Kidney capillary endothelial cell (primary cell): ENCODE measurements at places on chromosomes 3 and 15.

DNA sequence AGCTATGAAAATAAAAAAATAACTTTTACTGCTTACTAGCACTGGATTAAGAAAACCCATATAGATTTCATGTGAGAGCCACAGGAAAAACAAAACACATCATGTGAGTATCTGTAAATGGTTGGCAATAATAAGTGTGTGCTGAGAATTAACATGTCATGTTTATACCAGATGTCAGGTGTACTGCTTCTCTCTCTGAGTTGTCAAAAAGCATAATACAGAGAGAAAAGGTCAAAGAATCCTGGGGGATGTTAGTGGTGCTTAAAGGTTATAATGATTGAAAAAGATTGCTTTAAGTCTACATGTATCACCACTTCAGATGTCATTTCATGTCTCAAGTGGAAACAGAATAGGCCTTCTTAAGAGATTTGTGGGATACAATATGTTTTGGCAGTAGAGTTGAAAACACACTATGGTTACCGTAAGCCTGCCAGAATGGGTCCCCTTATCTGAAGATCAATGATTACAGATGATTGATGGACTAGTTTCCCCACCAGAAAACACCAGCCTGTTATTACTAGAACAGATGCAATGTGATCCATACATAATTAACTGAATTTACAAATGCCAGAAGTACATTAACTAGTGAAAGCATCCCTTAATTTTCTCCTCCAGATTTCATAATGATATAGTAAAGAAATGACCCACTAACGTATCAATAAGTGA, 204.1 kb downstream of the CNTN3 start:
- DNase-seq = no peak

GRCh38 chr15:32956711-32957110, 237.8 kb downstream of the FMN1 start:
- DNase-seq = no peak

GRCh38 chr3:175672119-175672689, 813.1 kb downstream of the NAALADL2 start:
- no peak for DNase-seq

- no peak for DNase-seq
Measured at GRCh38 chr3:137039570-137039969, 81.8 kb downstream of the IL20RB start.

DNA sequence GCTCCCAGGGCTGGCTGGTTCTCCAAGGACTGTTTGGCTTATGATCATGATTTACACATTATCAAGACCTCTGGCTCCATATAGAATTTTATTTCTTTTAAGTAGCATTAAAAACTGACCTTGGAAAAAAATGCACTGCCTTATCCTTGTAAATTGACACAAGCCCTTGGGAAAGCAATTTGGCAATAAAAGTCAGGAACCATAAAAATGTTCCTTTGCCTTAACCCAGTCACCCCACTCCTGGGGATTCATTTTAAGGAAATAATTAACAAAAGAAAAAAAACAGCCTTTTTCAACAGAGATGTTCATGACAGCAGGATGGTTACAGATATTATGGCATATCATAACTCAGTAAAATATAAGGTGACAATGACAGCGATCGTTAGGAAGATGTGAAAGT, 51.6 kb upstream of the NR2E3 start:
- no peak for DNase-seq

DNA sequence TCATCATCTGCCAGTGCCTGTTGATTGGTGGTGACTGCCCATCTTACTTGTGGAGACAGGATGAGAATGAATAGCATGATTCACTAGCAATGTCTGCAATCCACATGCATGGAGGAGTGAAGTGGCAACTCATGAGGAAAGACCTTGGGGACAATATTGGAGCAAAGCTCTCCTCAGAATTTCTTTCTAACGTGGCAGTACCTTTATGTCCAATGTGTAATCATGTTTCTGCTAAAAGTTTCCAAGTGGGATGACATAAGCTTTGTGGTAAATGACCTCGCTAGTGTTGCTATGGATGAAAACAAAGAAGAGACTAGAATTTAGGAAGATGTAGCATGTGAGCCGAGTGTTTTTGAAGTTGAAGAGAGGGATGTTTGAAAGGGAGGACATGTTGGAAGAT, 117.8 kb downstream of the CPNE4 start:
- no peak for DNase-seq

DNA sequence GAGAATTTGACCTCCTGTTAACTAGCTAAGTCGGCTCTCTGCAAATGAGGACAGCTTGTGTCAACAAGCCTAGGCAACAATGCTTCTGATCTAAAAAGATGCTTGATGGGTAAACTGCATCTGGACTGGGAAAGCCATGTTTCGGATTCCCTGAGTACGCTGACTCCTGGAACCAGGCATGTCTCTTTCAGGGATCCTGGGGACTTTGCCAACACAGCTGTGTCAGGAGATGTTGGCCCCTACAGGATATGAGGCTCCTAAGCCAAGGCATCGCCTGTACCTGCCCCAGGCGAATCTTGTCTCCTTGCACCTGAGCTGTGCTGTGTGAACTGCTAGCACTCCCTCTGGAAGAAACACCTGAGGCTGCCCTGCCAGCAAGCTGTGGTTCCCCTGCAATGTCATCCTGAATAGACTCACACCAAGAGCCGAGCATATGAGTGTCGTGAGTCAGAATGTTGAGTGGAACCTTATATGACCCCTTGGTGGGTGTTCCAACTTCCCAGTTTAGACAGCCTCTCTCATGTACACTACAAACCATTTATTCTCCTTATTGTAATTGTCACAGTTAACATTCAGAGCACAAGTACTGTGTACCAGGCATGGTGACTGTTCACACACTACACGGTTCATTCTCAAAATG, 17.0 kb downstream of the EOGT start:
- no peak for DNase-seq

DNA sequence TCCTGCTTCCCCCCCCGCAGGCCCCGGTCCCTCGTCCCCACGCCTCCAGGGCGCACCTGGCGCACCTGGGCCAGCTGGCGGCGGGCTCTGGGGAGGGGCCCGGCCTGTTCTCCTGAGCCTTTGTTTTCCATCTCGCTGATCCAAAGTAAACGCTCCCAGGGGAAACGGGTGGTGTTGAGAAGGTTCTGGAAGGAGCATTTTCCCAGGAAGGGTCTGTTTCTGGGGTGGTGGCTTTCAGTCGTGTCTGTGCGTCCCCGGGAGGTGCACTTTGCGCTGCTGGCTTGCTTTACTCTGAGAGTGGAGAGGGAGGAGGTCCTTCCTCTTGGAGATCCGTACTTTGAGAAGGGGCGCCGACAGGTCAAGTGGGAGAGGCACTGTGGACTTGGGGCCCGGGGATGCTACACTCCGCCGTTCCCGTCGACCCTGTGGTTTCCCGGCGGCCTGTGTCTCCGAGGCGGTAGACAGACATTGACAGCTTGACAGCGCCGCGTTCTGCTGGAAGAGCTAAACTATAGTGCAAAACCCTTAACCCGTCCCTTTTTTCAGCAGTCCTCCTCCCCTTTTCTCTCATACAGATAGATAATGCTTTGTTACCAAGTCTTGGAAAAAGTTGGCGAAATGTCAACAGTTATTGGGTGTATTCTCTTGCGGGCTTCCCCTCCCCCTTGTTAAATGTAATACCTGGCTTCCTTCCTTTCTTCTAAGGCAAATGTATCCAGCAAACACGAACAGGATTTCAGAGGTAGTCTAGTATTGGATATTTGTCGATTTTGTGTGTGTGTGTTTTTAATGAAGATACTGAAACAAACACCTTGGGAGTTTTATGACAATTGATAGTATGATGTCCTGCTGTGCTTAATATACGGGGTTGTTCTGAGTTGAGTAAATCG, 6.5 kb downstream of the TPM1 start:
- DNase-seq = no peak

GRCh38 chr3:130300888-130301287, 44.6 kb upstream of the COL6A5 start:
- no peak for DNase-seq

GRCh38 chr15:38885471-38885952, 320.9 kb upstream of the RASGRP1 start:
- DNase-seq = no peak

- no peak for DNase-seq
Measured at GRCh38 chr3:136883967-136884720, 22.1 kb downstream of the NCK1 start.

- no peak for DNase-seq
Measured at GRCh38 chr3:33718595-33718907, 497 bp upstream of the CLASP2 start.
